Neuronal stem cell (in vitro differentiated cells): ENCODE measurements at places on chromosomes 5 and 9.
A peak's percentile ranks its signal among the peaks of the same experiment; 100 is the strongest.

DNA sequence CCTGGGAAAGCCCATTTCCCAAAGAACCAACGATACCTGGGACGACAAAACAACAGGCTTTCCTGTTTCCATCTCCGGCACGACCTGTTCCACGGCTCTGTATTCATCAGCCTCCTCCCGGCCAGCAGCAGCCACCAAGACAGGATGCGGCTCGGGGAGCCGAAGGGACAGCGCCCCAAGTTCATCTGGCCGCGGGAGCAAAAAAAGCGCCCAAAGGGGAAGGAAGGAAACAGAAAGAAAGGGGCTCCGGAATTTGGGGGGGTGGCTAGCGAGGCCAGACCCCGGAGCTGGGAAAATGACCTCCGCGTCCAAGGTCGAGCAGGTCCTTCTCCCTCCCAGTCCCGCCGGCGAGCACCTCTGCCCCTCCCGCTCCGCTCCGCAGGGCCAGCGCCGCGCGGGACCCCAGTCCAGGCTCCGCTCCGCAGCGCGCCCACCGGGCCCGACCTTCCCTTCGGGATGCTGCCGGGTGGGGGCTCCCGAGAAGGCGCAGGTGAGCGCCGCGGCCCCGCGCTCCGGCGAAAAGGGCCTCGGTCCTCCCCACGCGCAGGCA is 608 bp downstream of the ELOVL7 start:
- peak; percentile 12 for DNase-seq

DNA sequence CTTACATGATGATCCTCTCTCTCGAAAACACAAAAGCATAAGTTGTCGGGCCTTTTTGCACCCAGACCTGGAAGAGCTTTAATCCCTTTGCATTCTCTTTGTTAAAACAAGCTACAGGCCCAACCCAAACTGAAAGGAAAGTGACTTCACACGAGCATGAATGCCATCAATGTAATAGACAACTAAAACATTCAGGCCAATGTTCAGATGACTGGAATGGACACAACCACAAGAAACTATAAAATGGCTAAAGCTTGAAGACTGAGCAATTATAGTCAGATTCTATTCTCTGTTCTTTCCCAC is 45.5 kb downstream of the RFX3 start:
- no peak for DNase-seq

DNA sequence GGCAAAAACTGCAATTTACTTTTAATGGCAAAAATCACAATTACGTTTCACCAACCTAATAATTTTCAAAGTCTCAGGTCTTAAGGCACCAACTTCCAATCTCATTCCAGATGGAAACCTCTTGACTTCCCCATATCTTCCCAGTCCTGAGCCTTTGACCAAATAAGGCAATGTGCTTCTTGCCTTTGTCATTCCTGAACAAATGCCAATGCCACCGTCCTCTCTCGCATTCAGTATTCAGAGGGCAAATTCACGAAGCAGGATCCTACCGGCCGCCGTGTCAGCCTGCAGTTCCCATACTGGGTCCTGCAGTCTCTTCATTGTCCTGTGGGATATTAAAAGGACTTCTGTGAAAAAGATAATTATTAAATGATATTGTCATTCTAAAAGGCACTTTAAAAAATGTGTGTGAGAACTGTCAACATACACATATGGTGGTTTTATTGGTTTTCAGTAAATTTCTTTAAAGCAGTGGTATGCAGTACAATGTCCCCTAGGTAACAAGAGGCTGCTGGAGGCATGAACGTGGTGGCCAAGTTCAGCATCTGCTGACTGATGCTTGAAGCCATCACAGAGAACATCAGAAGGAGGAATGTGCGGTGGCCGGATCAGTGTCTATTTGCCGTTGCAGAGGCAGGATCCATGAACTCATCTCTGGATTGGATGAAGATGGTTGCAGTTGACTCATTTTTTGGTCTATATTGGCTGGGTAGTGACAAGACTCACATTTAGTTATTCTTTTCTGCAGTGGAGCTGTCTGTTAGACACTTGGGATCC is 101.4 kb upstream of the IRX4 start:
- no peak for DNase-seq

DNA sequence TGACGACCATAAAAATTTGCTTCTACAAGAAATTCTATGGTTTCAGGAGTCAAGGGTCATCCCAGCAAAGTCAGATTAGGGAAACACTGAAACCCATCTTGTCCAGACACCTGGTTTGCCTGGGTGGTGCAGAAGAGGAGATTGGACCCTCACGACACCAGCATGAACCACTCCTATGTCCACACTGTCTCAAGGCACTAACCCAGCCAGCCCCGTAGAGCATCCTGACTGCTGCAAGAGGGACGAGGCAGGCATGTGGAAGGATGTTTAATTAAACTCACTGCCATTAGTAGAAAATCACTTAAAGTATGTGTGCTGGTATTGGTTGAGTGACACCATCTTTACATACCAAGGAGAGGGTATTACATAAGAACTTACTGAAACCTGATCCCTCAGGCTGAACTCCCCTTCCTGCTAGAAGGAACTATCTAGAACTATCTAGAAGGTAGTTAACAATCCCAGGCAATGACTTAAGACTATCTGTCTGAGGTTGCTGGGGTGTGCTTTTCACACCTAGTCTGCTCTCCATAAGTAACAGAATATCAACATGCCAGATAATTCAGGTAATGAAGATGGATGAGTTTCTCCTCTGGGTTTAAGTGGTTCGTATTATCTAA is 93.6 kb downstream of the SEMA6A start:
- no peak for DNase-seq

- DNase-seq, result peak; percentile 82
Observed at GRCh38 chr5:113513384-113514288, at the start of gene YTHDC2. YTHDC2 (plus strand) TSS chr5:113513694; CDS start chr5:113513896, 202 bp downstream.

DNA sequence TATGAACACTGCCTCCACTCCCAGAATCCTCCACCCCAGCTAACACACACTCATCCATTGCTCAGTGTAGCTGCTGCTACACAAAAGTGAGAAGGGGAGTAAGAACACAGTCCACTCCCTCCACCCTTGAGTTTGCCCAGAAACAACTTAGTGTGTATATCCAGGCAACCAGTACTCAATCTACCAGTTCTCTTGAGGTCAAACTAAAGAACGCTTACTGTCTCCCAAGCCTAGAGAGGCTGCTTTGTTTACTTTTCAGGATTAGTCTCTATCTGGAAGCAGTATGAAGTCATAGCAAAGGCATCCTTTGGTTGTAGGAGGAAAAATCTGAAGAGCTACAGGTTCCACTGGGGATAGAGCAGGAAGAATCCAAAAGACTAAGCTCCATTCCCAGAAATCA is 296.3 kb downstream of the KCNN2 start:
- no peak for DNase-seq

DNA sequence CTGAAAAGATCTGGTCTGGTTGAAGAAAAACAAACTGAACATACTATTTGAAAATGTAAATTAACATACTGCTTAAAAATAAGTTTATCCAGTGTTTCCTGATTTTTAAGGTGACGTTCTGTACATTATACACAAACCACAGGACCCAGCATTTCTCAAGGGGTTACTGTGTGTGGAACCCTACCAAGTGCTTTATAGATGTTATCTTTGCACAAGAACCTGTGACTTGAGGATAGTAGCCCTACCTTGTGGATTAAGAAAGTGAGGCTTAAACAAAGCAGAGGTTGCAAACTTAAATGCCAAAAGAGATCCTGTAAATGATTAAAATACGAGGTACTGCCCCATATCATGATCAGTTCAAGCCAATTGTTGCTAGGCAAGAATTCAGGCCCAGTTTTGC is 4.7 kb downstream of the KLF9 start:
- no peak for DNase-seq

- DNase-seq, result no peak
Observed at GRCh38 chr5:92795633-92796032, 785.4 kb downstream of the NR2F1-AS1 start.

DNA sequence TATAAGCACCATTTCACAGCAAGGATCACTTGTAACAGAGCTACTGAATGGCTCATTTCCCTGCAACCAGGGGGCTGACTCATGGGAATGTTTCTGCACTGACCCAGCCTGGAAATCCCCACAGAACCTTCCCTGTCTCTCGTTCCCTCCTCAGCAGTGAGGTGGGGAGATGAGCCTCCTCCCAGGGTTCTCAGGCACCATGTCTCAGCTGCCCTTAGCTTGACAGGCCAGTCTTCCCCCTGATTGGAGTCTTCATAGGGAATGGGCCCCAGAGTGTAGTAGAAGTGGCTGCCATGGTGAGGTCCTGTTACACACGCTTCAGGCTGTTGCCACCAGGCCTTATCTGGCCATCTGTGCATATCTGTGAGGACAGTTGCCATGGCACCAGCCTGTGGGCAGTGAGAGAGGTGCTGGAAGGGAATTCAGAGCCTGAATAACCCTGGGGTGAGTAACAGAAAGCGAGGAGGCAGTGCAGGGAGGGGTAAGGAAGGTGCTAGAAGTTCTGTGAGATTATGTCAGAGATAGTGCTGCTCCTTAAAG is 324.4 kb downstream of the ENC1 start:
- no peak for DNase-seq

DNA sequence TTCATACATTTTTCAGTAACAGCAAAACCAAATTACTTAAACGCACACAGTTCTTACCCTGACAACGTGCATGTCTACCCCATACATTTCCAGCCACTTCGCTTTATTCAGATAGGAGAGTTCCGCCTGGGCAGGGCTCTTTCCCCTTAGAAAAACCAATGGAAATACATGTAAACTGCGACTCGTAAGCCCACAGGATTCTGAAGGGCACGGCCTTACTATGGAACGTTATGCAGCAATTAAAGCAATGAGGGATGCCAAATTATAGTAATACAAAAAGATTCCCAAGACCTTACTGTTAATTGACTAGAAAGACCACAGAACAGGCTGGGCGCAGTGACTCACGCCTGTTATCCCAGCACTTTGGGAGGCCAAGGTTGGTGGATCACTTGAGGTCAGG is 64.5 kb downstream of the EPB41L4B start:
- no peak for DNase-seq

DNA sequence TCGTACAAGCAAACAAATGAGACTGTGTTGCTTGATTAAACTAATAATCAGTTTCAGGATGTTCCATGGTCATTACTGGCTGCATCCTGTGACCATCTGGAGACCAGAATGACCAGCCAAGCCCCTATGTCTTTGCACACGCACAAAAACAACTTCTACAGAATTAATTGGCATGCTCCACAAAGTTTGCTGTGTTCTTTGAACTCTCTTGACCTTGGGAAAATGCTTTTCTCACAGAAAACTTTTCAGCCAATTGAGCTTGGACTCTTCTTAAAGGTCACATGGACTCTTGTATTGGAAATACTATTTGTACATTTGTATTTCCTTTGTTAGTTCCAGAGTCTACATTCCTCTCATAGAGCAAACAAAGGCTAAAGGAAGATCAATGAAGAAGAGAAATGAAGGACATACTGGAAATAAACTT is 147.8 kb downstream of the ARRDC3 start:
- DNase-seq, result no peak

GRCh38 chr5:16510098-16510497 is 44.5 kb upstream of the ZNF622 start:
- no peak for DNase-seq

DNA sequence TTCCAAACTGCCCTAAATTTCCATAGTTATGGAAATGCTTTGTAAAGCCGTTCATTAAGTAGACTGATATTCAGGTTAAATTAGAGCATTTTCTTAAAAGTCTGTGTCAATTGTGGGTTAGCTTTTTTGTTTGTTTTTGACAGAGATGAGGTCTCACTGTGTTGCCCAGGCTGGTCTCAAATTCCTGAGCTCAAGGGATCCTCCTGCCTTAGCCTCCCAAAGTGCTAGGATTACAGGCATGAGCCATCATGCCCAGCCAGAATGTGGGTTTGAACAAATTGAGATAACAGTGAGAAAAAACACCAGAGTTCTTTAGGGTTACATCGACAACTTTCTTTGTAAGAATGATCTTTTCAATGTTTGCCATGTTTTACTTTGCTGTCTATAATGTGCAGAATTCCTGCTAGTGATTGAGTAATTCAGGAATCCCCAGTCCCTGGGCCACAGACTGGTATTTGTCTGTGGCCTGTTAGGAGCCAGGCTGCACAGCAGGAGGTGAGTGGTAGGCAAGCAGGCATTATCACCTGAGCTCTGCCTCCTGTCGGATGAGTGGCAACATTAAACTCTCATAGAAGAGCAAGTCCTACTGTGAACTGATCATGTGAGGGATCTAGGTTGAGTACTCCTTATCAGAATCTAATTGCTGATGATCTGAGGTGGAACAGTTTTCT is 80.5 kb downstream of the RAI14 start:
- no peak for DNase-seq

DNA sequence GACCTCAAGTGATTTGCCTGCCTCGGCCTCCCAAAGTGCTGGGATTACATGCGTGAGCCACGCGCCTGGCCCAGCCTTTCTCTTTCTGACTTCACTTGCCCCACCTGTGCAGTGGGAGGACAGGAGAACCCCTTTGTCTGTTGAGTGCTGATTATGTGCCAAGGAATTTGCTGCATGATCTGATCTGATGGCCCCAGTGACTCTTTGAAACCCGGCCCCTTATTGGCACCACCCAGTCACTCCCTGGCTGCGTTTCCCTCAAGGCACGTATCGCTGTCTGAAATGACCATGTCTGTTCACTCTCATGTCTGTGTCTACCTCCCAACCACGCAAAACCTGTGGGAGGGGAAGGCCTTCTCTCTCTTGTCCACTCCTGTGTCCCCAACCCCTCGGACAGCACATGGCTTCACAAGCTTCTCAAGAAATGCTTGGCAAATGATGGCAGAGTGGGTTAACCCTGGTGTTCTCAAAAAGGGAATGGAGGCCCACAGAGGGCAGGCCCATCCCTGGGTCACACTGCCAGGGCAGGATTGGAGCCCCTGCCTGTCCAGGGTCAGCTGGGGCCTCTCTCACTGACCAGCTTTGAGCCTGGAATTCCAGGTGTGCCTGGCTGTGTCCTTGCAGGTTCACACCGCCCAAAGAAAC is 21.9 kb downstream of the NEK6 start:
- no peak for DNase-seq

- no peak for DNase-seq
Observed at GRCh38 chr9:129697656-129698253, 32.3 kb downstream of the PRRX2 start.

- no peak for DNase-seq
Observed at GRCh38 chr9:17832812-17833211, 253.9 kb downstream of the SH3GL2 start.

DNA sequence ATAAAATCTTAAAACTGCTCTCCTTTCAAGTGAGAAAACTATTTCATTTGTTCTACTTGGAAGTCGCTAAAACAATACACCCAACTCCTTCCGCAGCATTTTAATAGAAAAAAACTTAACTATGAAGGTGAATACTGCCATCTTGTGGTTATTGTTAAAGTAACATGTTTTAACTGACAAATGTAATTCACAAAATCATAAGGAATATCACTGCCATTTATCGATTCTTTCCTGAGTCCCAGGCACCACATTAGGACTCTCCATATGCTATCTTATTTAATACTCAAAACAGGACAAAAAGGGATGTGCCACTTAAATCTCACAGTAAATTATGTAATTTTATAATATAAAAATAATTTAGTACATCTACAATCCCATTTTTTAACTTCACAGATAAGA is 130.5 kb upstream of the ITGA1 start:
- DNase-seq, result peak; percentile 41

DNA sequence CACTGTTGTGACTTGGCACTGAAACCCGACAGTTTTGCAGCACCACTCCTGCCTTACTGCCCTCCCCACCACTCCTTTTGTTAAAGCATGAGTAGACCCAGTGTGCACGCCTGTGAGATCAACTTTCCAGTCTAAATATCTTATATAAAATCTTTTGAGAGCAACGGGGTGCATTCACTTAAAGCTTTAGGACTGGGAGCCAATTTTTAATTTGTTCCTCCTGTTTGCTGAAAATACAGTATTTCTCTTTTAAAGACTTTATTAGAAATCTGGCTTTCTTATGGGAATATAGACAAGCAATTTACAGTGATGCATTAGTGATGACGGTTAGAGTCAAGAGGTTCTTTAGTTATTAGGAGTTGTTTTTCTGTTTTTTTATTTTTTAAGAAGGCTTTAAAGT is 397.5 kb downstream of the TMEM167A start:
- DNase-seq, result no peak
